Stimulated activated memory B cell treated with anti-CD40 and anti-IgM and Interleukin-4, amounts not matched to agents 10 μg/mL and 1 μg/mL and 100 μg/mL, for 72 hours (primary cell): ENCODE measurements at places on chromosomes 3 and 15.

- ATAC-seq: no peak
Observed at GRCh38 chr15:66080717-66081398, 172.7 kb downstream of the MEGF11 start.

- no peak for ATAC-seq
Observed at GRCh38 chr15:65460741-65461347, 38.1 kb upstream of the IGDCC4 start.

GRCh38 chr3:30253832-30254231 lies 352.6 kb upstream of the TGFBR2 start:
- ATAC-seq: no peak

GRCh38 chr3:136196064-136196400 lies at the start of gene MSL2:
Gene MSL2 (minus strand): TSS chr3:136196335. CDS start chr3:136195113, 1,222 bp downstream.
- ATAC-seq: no peak

GRCh38 chr3:36317915-36318314 lies 62.4 kb upstream of the STAC start:
- ATAC-seq: peak; percentile 61

DNA sequence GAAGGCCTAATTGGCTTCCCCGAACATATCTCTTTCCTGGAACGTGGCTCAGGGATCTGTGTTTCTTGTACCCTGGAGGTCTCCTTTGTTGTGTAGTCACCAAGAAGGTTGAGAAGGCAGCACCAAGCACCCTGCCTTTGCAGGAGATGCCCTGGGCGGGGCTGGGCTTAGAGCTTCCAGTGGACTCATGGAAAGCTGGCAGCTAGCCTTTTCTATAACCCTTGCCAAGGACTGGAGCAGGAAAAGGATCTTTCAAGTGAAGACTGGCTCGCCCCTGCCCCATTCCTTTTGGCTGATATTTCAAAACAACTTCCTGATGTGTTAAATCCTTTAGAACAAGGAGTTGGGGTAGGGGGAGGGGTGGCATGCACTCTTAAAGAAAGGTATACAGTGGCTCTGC lies 58.9 kb upstream of the EPHA6 start:
- peak; percentile 13 for ATAC-seq

DNA sequence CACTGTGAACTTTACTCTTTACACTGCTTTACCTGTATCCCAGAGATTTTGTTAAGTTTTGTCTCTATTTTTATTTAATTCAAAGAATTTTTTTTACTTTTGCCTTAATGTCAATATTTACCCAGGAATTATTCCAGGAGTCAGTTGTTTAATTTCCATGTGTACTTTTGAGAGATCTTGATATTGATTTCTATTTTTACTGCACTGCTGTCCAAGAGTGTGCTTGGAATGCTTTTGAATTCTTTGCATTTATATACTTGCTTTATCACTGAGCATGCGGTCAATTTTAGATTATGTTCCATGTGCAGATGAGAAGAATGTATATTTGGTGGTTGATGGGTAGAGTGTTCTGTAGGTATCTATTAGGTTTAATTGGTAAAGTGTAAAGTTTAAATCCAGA lies 461.0 kb upstream of the GBE1 start:
- no peak for ATAC-seq

GRCh38 chr3:59992578-59992977 lies 942.8 kb upstream of the CFAP20DC start:
- no peak for ATAC-seq

DNA sequence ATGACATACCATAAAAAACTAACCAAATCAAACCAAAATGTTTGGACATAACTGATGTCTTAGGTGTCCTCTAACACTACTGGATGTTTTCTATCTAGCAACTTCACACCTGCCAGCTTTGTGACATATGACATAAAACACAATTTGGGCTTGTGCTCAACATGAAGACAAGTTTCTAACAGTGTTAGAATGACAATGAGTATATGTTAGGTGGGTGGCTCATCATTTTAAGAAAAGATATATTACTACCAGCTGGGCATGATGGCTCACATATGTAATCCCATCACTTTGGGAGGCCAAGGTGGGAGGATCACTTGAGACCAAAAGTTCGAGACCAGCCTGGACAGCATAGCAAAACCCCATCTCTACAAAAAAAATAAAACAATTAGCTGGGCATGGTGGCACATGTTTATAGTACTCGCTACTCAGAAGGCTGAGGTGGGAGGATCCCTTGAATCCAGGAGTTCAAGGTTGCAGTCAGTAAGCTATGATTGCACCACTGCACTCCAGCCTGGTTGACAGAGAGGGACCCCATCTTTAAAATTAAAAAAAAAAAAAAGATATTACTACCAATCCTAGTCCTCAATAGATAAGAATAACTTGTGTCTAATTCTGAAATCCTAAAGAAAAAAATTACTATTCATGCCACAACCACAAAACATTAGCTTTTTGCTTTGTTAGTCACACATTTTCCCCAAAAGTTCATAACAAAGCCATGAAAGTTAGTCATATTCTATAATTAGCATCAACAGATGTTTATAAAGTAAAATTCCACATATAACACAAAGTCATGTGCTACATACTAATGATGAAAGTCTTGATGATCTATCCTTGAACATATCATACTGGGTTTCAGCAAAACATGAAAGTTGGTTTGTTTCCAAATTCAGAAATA lies 59.9 kb downstream of the LRRFIP2 start:
- ATAC-seq: no peak

DNA sequence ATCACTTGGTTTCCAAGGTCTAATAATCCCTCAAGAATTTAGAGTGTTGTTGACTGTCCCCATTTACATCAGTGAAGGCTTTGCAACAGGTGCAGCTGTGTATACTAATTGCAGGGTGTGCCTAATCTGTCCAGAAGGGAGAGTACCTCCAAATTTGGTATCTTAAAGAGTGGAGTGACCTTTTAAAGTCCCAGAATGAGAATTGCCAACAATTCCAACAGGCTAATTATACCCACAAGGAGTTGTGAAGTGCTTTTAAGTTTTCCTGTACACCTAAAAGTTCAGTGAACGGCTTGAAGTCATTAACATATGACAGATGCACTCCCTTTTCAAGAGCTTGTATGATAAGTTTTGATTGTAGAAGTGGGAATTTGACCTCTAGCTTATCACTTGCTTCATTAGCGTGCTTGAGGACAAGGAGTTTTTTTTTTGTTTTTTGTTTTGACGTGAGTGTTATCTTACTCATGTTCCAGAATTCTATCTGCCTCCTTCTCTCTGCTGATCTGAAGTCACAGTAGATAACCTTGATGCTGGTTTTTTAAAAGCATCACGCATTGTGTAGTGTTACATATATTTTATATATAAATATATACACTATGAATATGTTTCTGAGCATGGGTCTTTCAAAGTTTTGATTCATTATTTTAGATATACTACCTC lies 26.3 kb downstream of the CDIN1 start:
- no peak for ATAC-seq

GRCh38 chr3:194713299-194714136 lies 27.8 kb downstream of the FAM43A start:
- no peak for ATAC-seq

DNA sequence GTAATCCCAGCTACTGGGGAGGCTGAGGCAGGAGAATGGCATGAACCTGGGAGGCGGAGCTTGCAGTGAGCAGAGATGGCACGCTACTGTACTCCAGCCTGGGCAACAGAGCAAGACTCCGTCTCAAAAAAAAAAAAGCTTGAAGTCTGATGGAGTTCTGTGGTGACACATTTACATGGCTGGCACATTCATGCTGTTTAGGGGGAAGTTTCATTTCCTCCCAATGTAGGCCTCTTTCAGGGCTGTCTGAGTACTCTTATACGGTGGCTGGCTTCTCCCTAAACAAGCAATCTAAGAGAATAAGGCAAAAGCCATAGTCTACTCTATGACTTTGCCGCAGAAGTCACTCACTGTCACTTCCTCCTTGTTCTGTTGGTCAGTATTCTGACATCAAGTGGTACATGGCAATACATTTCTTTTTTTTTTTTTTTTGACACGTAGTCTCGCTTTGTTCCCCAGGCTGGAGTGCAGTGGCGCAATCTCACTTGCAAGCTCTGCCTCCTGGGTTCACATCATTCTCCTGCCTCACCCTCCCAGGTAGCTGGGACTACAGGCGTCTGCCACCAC lies 41.2 kb downstream of the OIP5 start:
- peak; percentile 99 for ATAC-seq

DNA sequence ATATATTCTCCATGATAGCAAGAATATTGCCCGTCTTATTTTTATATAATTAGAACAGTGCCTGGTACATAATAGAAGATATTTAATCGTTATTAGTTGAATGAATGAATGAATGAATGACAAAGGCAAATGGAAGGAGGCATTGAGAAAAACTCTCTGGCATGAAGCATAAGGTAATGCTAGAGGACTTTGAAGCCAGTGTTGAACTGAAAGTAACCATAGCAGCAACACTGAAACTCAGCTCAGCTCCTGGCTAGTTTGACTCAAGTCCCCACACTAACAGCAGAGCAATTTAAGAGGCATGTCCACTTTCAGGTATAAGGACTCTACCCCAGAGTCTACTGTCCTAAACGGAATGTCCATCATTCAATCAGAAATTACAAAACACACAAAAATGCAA lies 227.0 kb downstream of the CPNE4 start:
- ATAC-seq: no peak

- no peak for ATAC-seq
Observed at GRCh38 chr3:64992530-64993285, 304.9 kb upstream of the ADAMTS9 start.

GRCh38 chr15:51904931-51905330 lies 66.6 kb downstream of the LEO1 start:
- ATAC-seq: no peak

DNA sequence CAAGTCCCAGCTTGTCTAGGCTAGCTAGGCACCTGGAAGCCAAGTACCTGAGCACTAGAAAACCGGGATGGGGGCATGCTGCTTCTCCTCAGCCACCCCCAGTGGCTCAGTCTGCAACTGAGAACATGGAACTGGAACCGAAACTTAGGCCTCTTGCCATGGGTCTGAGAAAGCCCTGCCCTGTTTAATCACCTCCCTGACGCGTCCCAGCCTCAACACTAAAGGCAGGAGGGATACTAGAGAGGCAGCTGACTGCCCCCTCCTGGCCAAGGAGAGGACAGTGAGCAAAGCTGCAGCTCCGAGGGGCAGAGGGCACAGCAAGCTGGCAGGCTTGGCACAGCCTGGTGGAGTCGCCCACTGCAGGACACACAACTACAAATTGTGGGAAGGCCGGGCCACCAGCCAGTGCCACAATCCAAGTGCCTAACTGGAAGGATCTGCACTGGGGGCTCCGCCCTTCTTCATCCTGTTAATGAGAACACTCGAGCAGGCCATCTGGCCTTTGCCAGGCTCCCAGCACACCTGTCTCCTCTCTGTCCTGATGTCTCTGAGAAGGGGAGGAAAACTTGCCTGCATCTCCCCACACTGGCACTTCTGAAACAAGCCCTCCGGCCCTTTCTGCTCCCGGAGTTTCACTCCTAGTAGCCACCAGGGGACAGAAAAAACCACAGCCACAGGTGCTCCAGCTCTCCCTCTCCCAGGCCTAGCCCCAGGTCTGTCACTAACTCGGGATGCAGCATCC lies 53.7 kb downstream of the BDH1 start:
- ATAC-seq: peak; percentile 74

DNA sequence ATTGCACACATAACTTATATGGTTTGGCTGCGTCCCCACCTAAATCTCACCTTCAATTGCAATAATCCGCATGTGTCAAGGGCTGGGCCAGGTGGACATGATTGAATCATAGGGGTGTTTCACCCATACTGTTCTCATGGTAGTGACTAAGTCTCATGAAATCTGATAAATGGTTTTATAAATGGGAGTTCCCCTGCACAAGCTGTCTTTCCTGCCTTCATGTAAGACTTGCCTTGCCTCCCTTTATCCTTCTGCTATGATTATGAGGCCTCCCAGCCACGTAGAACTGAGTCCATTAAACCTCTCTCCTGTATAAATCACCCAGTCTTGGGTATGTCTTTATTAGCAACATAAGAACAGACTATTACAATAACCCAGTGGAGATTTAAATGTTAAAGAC lies 653.9 kb downstream of the ROBO1 start:
- ATAC-seq: no peak

- ATAC-seq: no peak
Observed at GRCh38 chr3:133377396-133377795, 22.5 kb upstream of the BFSP2 start.

GRCh38 chr15:95295896-95296625 lies 1034.4 kb upstream of the NR2F2 start:
- no peak for ATAC-seq

DNA sequence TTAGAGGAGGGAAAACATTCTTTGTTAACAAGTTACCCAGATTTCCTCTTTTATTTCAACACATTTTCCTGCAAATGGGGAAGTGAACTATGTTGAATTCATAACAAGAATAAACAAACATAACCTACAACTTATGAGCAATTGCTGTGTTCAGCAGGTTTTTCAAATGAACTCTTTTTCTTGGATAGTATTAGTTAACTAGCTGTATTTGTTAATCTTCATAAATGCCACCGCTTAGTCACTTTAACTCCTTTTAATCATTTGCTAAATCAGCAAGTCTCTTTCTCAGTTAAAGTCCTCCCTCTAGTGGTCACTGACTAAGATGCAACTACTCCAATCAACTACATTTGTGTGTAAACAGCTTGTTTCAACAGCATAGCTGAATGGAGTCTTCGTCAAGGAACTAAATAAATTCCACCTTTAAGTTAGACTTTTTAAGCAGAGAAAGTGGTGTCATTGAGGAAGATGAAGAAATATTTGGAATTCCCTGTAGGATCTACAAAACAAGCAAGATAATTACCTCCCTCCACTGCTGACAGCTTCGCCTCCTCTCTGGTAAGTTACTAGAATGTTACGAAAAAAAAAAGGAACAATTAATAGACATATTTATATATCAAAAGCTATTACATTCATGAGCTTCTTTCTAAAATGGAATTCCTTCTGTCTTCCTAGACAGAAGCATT lies 1122.0 kb downstream of the ROBO1 start:
- no peak for ATAC-seq

- no peak for ATAC-seq
Observed at GRCh38 chr15:93716615-93717231, 514.6 kb upstream of the MCTP2 start.

DNA sequence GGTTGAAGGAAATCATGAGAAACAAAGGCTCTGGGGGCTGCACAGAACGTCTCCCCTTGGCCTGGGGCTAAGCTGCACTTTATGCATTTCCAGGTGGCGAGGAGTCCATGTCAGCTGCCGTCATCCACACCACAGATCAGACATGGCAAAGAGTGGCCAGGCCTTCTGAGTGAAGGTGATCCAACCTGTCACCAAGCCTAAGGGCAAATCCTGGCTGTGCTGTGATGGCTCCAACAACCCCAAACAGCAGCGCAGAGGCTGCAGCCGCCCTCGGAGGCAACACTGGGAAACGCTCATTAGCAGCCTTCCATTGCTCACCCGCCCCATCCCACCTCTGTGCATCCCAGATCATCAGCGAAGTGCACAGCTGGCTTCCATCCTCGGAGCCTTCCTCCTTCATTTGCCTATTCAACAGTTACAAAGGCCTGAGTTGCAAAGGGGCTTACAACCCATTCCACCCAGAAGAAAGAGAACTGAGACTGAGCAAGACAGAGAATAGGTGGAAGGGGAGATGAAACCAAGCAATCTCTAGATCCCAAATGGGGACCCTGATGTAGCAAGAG lies 55.7 kb downstream of the SRGAP3 start:
- no peak for ATAC-seq
